ENCODE measurements at places on chromosomes 3 and 15.

DNA sequence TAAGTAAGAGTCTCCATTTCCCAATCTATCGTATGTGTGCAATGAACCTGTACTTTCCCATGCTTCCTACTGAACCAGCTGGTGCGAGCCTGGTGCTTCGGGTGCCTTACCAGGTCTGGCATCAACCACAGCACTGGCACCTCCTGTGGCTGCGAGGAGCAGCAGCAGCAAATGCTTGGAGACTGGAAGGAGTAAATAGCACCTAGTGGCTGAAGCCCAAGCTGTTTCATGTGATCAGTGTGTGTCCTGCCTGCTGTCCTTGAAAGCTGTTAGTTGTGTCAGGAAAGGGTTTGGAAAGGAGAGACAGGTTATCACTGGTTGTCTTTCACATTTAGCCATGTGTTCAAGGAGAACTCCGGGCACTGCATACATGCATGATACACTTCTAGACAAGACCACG is 31.8 kb downstream of the PCOLCE2 start:
- DNase-seq = no peak

DNA sequence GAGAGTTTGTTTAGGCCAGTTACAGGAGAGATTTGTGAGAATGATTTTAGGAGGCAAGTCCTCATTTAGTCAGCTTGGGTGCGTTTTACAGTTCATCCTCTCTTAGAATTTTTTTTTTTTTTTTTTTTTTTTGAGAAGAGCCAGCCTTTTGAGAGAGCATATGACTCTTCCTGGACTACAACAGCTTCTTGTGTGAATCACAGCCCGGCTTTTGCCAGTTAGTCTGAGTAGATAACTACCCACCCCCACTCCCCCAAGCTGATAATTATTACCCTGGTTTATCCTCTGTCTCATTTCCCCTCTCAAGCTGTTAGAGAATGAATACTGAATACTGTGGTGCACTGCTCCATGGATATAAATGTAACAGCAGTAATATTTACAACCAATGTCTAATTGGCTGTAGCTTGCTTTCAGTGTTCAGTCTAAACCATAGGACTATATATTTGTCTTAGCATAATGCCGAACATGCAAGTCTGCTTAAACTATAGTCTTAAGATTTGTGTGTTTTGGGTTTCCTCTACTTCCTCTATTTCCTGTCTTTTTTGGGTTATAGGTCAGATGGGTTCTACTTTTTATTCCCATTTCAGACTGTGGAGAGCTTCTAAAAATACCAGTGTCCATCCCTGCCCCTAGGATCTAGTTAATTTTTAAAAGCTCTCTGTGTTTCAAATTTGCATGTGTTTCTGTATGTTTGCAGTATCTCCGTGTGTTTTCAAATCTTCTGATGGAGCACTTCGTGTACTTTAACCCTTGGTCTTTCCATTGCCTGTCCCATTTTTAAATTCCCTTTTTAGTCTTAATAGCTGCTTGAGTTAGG is 8.0 kb downstream of the CHD2 start:
- DNase-seq = peak; percentile 91

DNA sequence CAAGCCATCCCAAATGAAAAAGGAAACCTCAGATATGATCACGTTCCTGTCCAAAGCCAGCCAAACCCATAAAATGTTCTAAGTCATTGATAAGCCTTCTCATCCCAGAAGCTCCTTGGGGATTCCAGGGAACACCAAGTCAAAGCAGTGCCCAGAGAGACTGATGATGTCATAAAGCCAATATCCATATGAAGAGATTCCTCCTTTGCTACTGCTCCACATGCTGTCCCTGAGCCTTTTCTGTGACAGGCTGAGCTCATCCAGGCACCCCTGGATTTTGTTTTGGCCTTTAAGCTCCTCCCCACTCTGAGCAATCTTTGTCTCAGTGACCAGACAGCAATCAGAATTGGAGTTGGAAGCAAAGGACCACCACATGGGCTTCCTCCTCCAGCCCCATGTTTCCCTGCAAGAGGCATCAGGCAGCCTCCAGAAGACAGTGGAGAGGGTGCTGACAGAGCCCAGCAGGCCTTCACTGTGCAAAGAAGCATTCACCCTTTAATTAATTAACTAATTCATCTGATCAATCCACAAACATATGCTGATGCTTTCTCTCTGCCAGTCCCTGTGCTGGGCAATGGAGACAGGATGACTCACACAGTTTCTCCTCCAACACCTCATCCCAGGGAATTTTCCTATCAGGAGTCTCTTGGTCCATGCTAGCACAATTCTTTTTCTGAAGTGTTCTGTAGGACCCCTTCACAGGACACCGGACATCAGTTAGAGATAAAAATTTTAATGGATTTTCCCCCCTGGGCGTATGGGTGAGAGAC is 25.0 kb downstream of the MEX3B start:
- no peak for DNase-seq

GRCh38 chr3:45915518-45916231 is 27.6 kb upstream of the CXCR6 start:
- DNase-seq = peak; percentile 50

- no peak for DNase-seq
Observed at GRCh38 chr3:23809840-23810342, 4.1 kb downstream of the UBE2E1 start.

DNA sequence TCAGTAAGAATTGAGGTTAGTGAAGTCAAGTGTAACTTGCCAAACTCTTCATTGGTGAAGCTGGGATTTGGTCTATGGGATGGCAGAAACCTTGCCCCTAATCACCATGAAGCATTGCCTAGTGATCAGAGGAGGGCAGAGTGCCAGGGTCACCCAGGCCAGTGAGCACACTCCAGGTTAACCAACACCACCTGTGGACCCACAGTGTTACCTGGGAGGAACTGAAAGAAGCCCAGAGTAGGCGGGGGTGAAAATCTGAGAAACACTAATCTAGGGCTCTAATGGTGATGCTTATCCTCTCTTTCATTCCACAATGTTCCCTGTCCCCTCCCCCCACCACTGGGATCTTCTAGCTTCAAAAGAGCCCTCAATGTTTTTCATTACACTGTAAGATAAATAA is 372.8 kb downstream of the CTNNB1 start:
- no peak for DNase-seq

DNA sequence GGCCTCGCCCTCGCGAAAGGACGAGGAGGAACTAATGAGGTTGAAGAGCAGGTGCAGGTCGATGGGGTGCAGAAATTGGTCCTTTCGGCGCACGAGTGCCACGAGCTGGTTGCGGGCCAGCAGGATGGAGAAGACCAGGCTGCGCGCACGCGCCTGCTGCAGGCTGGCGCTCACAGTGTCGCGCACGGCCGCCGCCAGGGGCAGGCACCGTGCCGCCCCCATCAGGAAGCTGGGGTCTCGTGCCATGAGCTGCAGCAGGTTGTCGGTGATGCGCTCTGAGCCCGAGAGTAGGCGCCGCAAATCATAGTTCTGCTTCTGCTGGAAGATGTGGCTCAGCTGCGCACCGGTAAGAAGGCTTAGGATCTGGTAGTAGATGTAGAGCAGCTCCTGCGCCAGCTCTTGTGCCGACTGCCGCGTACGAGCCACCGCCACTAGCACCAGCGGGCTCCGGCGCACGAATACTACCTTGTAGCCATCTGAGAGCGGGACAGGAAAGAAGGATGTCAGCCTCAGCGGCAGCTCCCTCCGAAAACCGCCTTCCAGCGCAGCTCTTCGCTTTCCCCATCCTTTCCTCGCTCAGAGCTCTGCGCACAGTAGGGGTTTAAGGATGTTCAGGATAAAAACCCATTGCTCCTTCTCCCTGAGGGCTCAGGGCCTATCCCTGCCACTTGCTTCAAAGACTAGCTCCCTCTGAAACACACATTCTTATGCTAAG is 6.9 kb upstream of the MST1R start:
- DNase-seq = no peak

DNA sequence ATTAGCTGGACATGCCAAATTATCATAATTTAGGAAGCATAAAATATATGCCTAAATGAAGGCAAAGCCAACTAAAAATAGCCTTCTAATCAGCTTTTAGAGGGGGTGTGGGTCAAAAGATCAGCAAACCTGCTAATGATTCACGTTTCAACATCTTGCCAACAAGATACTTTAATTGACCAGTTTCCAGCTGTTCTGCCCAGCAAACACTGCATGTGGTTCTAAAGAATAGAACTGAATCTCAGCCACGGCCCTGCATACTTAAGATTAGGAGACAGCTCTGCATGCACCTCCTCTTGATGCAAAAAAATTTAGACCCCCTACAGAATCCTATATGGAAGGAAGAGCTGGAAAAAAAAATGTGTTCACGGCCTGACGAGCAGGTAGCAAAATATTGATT is 500.5 kb downstream of the TBL1XR1 start:
- DNase-seq = no peak

- no peak for DNase-seq
Observed at GRCh38 chr3:56857178-56857577, 55.4 kb upstream of the ARHGEF3 start.

Data from stromal cell of bone marrow (primary cell).